T-helper 2 cell treated with Interferon-gamma antibody and Interleukin-4, amounts not matched to agents 100 ng/mL and 5 ng/mL, for 36 hours (primary cell): ENCODE measurements at places on chromosomes 2 and 18. TPM values are rescaled to one million over a fixed set of nuclear protein-coding genes. Genes with fewer than 3 reads are reported as not detected.

TWIST2 gene
- not detected in 2 replicates for total RNA-seq

NGEF gene
- total RNA-seq, result not detected in 2 replicates

CNDP1 gene
- total RNA-seq, result 0.25 TPM in 1 of 2 replicates, not detected in the other

SPEG gene
- total RNA-seq, result 0.32 and 0.75 TPM in 2 replicates

THSD7B gene
- not detected in 2 replicates for total RNA-seq

SERPINB7 gene
- total RNA-seq, result not detected in 2 replicates

MRPL30 gene
- total RNA-seq, result 22.3 and 24.0 TPM in 2 replicates
